NCI-H2171 (cell line): ENCODE measurements at places on chromosomes 5 and 9.
A peak's percentile ranks its signal among the peaks of the same experiment; 100 is the strongest.

GRCh38 chr5:150653145-150653761 lies 7.8 kb upstream of the MYOZ3 start:
- DNase-seq = no peak

- no peak for DNase-seq
Observed at GRCh38 chr5:66860199-66860975, 264.2 kb downstream of the MAST4 start.

GRCh38 chr5:68562308-68562707 lies 346.8 kb downstream of the PIK3R1 start:
- no peak for DNase-seq

- DNase-seq = no peak
Observed at GRCh38 chr5:97078958-97079743, 63.3 kb downstream of the LIX1 start.

- no peak for DNase-seq
Observed at GRCh38 chr5:135477613-135478066, 25.5 kb upstream of the TIFAB start.

- DNase-seq = no peak
Observed at GRCh38 chr9:129803676-129804060, 684 bp downstream of the TOR1B start.

DNA sequence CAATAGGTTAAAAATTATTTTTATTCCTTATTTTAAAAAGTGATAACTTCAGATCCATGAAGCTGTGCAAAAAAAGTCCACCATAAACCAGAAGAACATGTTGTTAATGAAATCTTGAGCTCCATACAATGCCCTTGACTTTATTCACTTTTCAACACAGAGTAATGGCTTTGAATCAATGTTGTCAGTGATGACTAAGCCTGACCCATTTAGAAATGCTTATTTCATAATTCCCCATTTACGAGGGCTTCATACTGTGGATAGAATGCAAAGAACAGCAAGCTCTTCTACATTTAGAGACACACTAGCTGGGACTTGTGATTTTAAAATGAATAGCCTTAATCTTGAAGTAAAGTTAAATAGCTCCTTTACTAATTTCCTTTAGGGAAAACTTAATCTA lies 25.7 kb upstream of the IL9 start:
- DNase-seq = no peak

GRCh38 chr5:138936225-138936967 lies 61.3 kb upstream of the LRRTM2 start:
- DNase-seq = no peak

- DNase-seq = no peak
Observed at GRCh38 chr5:146718609-146719008, 159.9 kb downstream of the PPP2R2B start.

DNA sequence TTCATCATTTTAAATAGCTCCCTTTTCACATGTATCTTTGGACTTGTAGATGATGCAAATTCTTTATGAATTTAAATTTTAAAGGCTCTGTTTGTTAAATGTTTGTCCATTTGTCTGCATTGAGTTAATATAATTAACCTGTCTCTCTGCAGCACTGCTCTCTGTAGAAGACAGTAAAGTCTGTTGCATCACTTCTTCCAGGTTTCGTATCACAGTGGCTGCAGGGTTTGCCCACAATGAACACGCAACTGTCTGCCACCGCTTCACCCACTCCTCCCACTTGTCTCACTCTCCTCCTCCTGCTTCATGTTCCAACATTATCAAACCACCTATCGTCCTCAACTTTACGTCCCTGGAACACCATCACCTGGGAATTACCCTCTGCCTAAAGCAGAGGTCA lies 231.3 kb upstream of the SLC30A5 start:
- DNase-seq = no peak

DNA sequence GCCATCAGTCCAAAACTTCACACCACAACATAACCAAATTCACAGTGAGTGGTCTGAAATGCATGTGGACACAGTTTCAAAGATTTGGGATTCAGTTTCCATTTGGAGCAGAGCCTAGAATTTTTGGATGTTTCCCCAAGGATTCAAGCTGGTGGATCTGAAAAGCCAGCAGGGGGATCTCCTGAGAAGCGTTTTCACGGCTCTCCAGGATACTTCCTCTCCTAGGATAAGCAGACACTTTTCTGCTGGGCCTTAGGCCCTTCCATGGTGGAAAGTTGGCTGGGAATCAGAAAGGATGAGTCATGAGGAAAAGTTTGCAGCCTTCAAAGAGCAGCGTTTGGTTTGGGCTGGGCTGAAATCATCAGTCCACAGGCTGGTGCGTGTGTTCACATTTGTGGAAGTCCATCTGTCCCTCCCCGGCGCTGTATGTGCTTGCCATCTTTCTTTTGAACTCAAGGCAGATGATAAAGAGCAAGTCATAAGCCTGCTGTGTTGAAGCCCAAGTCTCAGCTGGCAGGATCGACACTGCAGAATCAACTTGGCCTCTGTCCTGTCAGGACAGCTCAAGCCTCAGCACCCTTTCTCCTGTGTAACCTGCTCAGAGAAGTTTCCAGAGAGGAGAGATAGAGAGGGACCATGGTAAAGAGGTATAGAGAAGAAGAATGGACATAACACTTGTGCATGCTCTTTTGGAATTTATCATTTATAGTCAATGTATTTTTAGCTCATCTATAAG lies 152.6 kb upstream of the MSX2 start:
- no peak for DNase-seq

DNA sequence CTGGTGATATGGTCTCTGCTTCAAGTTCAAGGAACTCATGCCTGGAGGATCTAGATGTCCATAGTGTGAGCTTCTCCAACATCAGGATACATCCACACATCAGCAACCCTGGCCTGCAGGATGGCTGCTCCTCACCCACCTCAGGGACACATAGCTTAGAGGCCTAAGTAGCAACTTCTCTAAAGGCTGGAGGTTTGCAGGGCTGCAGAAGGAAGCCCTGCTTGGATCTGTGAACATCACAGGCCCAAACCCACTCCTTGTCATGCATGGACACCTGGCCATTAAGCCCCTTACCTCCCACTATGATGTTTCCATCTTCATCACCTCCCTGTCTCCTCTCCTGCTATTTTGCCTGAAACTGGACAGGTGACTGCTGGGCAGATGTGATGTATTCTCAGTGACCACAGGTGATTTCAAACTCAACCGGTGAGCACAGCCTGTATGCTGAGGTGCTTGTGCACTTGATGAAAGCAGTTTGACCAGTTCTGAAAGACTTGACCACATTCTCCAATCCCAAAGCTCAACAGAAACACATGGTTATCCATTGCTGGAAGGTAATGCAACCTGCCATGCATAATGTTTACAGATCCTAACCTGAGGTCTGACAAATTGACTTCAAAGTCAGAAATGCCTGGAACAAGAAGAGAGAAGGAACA lies 205.2 kb downstream of the FSTL4 start:
- DNase-seq = no peak

- no peak for DNase-seq
Observed at GRCh38 chr5:137734962-137735554, 831 bp downstream of the KLHL3 start.

GRCh38 chr9:72995131-72996024 lies 42.5 kb upstream of the ALDH1A1 start:
- no peak for DNase-seq

GRCh38 chr9:38284039-38284575 lies 108.4 kb upstream of the ALDH1B1 start:
- no peak for DNase-seq

GRCh38 chr5:81426359-81427030 lies 32.6 kb upstream of the ACOT12 start:
- DNase-seq = no peak

- DNase-seq = no peak
Observed at GRCh38 chr9:115022760-115023434, 92.5 kb upstream of the TNFSF8 start.

DNA sequence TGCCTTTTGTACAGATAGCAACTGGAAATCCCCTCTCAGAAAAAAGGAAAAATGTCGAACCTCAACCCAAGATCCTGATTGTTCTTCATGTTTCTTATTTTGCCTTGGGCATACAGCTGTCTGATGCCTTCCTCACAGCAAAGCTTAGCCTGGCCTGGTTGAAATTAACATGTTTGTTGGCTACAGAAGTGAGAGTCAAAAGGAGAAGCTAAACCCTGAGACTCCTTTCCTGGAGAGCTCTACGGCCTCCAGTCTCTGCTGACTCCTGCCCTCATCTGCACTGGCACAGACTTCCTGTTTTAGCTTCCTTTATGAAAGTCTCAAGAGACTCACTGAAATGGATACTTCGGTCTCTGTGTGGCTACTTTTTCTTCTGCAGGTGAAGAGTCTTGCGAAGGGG lies 186.7 kb downstream of the PARP8 start:
- no peak for DNase-seq

DNA sequence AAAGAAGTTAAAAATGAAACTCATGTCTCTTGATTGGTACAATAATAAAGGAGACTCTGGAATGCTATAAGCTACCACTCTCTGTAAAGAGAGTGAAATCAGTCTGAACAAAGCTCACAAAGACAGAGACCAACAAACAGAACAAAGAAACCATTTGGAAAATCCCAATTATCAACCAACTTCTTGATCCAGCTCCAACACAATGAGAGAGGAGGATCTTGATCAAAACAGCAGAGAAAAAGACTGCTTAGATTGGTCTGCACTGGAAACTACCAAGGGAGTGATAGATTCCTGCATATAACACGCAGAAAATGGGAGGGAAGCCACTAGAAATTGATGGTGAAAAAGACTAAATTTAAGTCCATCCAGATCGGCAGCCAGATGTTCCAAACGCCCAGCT lies 23.1 kb upstream of the RNF38 start:
- DNase-seq = no peak

DNA sequence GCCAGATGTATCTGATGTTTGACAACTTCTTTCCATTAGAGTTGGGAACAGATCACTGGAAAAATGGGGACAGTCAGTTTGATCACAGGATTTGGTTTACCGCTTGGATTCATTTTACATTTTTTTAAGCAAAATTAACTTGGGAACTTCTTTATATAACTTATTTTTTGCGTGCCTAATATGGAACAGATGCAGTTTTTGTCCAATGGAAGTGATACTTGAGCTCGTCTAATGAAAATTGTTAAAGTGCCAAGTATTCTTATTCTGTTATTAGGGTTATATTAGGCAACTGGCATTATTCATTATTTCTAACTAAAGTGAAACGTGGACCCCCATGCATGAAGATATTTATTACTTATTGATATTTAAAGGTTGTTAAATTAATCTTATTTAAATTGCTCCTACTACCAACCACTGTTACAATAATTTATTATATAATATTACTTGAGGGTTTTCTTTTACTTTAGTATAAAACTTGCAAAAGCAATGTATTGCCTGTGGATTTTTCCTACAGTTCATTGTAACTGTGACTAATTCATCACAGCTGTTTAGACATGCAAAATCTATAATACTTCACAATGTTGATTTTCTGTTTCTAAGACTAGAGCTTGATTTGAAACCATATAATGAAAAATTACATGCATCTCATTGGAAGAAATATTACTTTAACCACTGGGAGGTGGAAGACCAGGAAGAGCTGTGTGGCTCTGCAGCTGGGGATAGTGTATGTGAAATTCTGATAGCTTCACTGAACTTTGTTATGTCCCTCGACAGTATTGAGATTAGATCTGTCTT lies 787.3 kb upstream of the WWC1 start:
- no peak for DNase-seq

DNA sequence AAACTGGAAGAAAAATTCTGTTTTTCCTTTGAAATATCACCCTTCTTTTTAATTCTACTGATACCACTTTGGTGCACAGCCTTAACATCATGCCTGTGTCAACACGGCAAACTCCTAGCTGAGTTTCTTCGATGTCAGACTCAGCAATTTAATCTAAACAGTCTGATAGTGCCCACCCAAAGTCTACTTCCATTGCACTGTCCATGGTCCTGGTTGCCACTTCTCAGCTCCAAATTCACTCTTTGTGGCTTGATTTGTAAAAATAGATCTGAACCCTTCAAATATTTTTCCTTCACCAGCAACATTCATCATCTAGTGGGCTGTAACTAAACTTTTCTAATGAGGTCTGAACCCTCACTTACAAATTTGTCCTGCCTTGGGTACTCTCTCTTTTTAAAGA lies 107.8 kb downstream of the NUDT12 start:
- no peak for DNase-seq

GRCh38 chr9:129596541-129597331 lies 24.2 kb downstream of the C9orf50 start:
- DNase-seq = no peak

- DNase-seq = no peak
Observed at GRCh38 chr9:122883125-122883524, 22.0 kb downstream of the RC3H2 start.

GRCh38 chr5:178381921-178382695 lies 149.5 kb upstream of the PHYKPL start:
- no peak for DNase-seq

DNA sequence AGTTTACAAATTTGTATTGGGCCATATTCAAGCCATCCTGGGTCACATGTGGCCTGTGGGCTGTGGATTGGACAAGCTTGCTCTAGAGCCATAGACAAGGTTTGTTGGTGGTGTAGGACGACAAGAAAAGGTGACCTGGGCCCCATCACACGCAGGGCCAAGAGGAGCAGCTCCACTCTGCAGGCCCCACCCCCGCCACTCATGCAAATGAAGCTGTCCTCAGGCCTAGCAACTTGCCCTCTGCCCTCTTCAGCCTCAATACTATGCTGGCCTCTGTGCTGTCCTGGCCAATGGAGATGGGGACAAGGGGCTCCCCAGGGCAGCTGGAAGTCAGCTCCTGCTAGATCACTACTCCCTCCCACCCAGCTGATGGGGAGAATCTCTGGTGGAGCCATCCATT lies 55.2 kb upstream of the TMEM252 start:
- no peak for DNase-seq

DNA sequence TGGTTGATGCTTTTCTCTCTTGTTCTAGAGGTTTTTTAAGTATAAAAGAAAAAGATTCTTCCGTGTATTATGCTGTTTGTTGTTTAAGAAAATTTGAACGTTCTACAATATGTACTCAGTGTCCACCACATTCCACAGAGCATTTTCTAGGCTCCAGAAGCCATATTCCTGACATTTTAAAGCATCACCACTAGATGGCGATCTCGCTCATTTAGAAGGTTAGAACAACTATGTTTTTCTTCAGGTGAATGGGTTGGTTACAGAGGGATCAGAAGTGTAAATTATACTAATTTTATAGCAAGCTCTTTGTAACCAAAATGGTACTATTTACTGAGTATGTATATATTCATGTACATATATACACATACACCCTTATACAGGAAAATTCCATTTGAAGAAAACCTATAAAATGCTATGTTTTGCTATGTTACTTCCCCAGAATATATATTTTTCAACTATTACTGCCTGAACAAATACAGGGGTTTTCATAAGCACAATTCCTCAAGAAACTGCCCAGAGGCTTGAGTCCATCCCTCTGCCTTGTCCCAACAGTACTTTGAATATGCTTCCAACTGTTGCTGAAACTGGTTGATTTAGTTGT lies 284.3 kb downstream of the CCDC171 start:
- DNase-seq = peak; percentile 2

DNA sequence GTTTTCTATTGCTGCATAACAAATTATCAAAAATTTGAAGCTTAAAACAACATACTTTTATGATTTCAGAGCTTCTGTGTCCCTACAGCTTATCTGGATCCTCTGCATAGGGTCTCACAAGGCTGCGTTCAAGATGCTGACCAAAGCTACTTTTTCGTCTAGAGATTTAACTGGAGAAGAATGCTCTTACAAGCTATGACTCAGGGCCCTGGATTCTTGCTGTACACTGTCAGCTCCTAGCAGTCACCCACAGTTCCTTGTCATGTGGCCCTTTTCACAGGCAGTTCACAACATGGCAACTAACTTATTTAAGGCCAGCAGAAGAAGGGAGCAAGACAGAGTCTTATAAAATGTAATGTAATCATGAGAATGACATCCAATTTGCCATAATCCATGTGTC lies 70.8 kb upstream of the FAM174A start:
- no peak for DNase-seq
